ENCODE measurements at places on chromosomes 6 and 20. TPM values are rescaled to one million over a fixed set of nuclear protein-coding genes. Genes with fewer than 3 reads are reported as not detected.

- DNase-seq: no peak
Observed at GRCh38 chr6:45428727-45429126, 51.0 kb upstream of the SUPT3H start.

The OXT gene
- total RNA-seq: 0.64 TPM

The ADAM33 gene
- total RNA-seq: 4.0 TPM

GRCh38 chr6:167827583-167828324, 1.0 kb downstream of the AFDN start:
- peak; percentile 55 for DNase-seq

GRCh38 chr20:14723614-14724013, 386.2 kb upstream of the FLRT3 start:
- DNase-seq: no peak

GRCh38 chr20:45647441-45648050, 16.5 kb upstream of the WFDC9 start:
- DNase-seq: no peak

The BACH2 gene
- total RNA-seq: 2.6 TPM

DNA sequence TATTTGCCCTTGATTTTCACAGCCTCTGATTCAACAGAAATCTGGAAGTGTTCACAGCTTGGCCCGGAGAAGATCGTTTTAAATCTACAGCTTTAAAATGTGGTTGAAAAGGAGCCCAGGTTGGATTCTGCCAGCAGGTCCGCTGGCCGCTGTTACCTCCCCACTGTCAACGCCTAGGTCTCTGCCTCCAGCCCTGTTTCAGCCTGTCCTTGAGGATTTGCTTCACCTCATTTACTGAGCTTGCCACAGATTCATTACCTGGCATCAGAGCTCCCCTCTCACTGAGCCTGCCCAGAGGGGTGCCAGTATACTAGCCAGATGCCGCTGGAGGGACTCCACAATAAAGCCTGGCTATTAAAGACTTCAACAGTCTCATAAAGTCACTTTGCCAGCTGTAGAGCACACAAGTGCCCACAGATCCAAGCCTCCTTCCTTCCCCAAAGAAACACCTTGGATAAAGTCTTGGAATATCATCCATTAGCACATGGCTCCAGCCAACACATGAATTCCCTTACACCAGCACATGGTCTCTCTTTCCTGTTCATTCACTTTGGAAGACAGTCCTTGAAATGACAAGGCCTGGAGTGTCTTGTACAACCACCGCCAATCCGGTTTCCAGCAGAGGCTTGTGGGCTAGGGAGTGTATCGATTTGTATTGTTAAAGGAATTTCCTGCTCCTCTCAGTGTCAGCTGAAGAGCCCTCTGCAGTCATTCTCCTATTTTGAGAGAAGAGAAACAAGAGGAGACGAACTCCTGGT, 9.5 kb upstream of the NR2E1 start:
- DNase-seq: peak; percentile 37

GRCh38 chr20:54234991-54235390, 27.1 kb downstream of the PFDN4 start:
- DNase-seq: no peak

DNA sequence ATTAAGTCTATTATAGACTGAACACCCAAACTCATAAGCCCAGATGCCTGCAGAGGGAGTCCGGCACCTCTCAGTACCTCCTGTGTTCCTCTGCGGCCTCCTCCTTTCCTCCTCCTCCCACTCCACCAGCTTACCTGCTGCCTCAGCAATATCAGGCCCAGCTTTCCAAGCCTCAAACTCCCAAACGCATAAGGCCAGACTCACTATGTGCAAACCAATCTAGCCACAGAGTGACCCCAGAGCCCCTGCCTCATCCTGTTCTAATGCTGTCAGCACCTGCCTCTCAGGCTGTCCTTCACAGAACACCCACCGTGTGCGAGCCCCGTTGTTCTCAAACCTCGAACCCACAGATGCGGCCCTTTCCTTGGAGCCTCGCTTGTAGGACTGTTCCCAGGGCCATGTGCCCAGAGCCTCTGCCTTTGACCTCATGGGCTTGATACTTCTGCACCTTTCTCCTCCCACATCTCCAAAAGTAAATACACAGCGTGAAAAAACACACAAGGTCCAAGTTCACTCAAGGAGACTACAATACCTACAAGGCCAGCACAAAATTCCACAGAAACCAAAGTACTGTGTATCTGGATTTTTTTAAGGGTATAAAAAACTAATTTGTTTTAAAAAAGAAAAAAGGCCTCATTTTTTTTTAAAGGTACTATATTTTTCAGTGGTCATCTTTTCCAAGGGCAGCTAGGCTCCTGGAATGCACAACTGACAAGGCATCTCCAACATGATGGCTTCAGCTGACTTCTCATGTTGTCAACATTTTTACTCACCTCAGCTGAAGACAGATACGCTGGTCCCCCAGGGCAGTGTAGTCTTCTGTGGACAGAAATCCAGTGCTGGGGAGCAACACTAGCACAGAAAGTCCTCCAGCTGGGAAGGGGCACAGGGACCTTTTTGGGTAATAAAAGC, 52.3 kb downstream of the ABHD12 start:
- peak; percentile 9 for DNase-seq

GRCh38 chr6:154134471-154135147, 95.6 kb downstream of the OPRM1 start:
- DNase-seq: no peak

- no peak for DNase-seq
Observed at GRCh38 chr6:170269846-170270541, 20.9 kb downstream of the DLL1 start.

GRCh38 chr20:3420211-3420707, 12.8 kb upstream of the DNAAF9 start:
- DNase-seq: no peak

GRCh38 chr6:14838133-14838583, 407.7 kb upstream of the JARID2 start:
- DNase-seq: no peak

GRCh38 chr20:45011108-45011526, 44.8 kb downstream of the STK4 start:
- peak; percentile 41 for DNase-seq

The TRIM31 gene
- not detected for total RNA-seq

GRCh38 chr20:34983995-34984735, 28.5 kb downstream of the MYH7B start:
- peak; percentile 83 for DNase-seq

- DNase-seq: no peak
Observed at GRCh38 chr20:32130352-32130751, 20.8 kb downstream of the TM9SF4 start.

DNA sequence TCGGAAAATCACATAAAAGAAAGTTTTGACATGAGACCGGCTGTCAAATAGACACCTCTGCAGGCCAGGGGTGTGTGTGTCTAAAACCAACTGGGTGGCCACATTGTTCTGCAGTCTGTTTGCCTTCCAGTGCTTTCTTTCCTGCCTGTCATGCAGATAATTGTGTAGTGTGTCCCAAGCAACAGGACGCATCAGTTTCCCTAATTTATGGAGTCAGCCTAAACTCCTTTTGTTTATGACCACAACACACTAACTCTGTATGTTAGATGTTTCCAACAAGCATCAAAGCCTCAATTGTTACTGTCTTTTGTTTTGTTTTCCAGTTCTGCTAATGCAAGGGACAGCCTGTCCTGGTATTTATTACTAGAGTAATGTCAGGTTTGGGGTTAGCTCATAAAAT, 205.7 kb downstream of the ATXN1 start:
- no peak for DNase-seq

The BPIFA1 gene
- not detected for total RNA-seq

The NEURL2 gene
- total RNA-seq: 5.4 TPM

GRCh38 chr6:18004256-18004985, 17.0 kb upstream of the KIF13A start:
- no peak for DNase-seq

The NT5E gene
- 0.33 TPM for total RNA-seq

DNA sequence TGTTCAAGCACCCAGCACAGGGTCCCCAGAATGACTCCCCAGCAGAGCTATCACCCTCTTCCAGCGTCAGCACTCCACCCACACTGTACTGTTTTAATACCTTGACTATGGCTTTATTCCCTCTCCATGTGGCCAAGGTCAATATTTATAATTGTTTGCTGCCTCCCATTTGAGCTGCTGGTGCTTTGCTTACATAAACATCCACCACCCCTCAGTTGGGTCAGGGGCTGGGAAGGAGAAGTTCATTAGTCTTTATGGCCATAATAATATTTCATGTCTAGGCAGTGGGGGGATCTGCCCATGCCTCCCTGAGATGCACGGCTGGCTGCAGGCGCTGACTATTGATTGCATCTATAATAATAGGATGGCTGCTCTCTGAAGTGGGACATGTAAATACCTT, 41.8 kb upstream of the SAYSD1 start:
- DNase-seq: no peak

DNA sequence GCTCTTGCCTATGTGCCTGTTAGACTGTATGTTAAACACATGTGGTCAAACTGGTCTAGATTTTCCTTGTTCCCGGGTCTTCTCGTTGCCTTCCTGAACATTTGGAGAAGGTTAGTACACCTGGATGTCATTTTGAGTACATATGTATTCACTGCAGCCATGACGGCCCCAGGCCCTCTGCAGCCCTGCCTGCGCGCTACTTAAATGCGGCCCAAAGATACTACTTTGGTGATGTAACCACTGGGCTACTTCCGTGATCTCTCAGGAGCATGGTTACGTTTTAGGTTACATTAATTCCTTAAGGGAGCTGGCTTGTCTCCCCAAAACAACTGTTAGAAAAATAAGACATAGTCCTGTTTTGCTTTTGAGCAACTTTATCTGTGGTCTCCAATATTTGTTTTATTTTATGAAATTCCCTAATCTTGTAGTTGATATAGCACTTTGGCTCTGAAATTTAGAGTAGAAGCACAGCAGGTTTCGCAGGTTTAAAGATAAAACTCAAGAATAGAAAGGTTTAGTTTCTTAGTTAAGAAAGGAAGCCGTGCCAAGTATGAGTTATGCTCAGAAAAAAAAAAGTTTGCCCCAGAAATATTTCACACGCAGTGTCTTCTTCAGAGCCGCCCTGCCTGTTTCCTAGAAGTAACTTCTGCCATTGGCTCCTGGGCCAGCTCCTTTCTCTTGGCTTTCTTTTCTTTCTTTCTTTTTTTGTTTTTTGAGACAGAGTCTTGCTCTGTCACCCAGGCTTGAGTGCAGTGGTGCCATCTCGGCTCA, 38.1 kb downstream of the TIAM2 start:
- no peak for DNase-seq

Measured in H9 (cell line).